ENCODE measurements at places on chromosomes 3 and 15.

GRCh38 chr3:160982491-160982890 lies 122.7 kb downstream of the B3GALNT1 start:
- DNase-seq, result no peak

GRCh38 chr3:161800985-161801559 lies 304.5 kb downstream of the OTOL1 start:
- no peak for DNase-seq

- no peak for DNase-seq
These were observed 66.5 kb downstream of the LEKR1 start for GRCh38 chr3:156892701-156893100.

DNA sequence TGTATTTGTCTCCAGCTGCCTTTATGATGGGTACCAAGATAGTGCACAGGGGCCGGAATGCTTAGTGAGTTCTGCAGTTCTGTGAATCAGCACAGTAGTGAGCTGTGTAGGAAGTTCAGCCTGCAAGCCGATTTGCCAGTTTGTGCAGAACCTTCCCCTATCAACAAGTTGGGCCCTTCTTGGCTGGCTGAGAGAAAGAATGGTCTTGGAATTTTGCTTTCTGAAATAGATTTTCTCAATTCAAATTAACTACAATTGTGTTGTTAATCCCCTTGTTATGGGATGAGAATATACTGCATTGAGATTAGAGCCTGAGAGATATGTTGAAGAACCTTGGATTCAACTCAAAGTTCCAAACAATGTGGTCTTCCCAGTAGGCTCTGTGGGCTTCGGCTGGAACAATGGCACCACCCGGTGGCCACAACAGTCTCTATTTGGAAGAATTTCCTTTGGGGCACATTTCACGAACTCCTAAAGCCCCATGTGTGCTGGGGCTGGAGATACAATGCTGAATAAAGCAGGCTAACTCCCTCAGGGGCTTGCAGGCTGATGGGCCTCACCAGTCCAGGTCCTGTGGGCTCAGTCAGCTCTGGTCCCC lies 59.1 kb downstream of the TRIM42 start:
- DNase-seq, result no peak

GRCh38 chr3:29555590-29555989 lies 274.7 kb downstream of the RBMS3 start:
- no peak for DNase-seq

DNA sequence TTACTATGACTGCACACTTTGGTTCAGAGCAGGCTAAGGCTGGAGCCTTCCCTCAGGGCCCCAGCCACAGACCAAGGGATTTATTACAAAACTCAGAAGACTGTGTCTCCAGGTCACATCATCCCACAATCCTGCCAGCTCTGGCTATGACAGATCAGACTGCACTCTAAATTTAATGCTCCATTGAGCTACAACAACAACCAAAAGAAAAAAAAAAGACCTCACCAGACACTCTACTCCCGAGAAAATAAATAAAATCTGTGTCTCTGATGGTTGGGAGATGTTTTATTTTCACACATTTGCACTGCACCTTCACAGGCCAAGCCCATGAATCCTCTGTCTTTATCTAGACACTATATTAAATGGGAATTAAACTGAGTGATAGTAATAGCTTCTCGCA lies 50.8 kb upstream of the CTNNB1 start:
- DNase-seq, result no peak

DNA sequence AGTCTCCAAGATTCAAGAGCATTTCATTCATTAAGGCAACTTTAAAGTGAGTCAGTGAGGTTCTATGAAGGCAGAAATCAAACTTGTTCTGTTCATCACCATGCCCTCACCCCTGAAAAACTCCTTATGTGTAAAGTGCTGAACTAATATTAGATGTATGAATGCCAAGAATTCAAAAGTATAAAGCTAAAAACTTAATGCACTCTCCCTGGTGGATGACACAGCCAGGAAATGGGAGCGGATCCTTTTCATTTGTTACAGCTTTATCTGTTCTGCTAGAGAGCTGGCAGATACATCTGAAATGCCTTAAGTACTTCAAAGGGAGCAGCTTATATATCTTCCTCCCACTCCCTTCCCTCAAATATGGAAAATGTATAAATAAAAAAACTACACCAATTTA lies 8.2 kb downstream of the TXNRD3 start:
- DNase-seq, result no peak

DNA sequence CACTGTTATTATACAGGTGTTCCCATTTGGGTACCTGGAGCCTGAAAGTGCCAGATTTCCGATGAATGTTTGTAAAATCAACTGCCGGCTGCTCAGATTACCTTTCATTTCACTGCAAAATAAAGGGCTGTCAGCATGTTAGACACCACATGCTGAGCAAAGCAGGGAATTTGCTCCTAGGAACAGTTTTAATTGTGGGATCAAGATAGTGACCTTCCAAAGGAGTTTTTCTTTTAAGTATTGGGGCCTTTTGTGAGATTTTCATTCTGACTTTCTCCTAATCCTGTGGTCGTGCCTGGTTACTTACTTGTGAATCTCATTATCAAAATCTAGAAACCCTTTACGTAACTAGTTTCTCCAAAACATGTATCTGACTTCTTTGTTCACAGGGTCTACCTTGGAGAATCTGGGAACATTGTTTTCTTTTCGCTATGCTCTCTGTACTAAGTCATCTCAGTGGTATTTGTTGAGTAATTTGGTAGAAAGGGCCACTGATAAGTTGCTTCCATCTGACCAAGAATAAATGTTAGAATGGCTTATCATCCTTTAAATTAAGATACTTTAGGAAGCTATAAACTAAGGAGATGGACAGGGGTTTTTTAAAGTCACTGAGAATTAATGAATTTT lies 40.8 kb upstream of the LRTM1 start:
- no peak for DNase-seq

DNA sequence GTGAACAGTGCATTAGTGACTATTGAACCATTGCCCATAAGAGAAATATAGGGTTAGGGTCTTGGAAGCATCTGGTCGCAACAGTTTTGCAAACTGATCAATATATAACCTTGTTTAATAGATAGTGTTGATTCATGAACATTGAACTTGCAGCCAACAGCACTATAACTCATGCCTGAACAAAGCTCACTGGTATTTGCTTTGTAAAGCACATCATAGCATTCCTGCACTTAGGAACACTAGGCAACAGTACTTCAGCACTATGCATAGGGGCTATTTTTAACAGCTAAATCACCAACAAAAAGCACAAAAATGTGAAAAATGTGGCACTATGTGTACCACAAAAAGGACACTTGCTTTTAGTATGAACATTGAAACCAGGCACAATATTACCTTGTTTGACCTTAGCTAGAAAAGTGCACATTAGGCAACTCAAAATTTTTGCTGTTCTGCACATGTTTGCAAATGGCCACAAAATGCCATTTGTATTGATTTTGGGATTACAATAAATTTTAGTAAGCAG lies 68.0 kb downstream of the OXNAD1 start:
- DNase-seq, result no peak

- DNase-seq, result no peak
These were observed 388.0 kb downstream of the FOXP1 start for GRCh38 chr3:71195492-71195891.
